ENCODE measurements at places on chromosomes 13 and 19.
A peak's percentile ranks its signal among the peaks of the same experiment; 100 is the strongest.

GRCh38 chr19:55461974-55462626 lies 658 bp upstream of the ISOC2 start:
- DNase-seq = no peak

DNA sequence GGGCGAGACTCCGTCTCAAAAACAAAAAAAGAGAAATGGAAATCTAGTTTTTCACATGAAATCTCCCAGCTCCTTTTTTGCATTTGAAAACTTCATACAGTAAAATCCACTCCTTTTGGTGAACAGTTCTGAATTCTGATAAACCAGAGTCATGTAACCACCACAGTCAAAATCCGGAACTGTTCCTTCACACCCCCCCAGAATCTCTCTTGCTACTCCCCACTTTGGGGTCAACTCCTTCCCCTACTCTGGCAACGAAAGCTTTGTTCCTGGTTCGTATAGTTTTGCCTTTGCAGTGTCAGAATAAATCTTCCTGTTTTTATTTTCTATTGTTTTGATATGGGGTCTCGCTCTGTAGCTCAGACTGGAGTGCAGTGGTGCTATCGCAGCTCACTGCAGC lies 23.7 kb downstream of the RCN3 start:
- no peak for DNase-seq

DNA sequence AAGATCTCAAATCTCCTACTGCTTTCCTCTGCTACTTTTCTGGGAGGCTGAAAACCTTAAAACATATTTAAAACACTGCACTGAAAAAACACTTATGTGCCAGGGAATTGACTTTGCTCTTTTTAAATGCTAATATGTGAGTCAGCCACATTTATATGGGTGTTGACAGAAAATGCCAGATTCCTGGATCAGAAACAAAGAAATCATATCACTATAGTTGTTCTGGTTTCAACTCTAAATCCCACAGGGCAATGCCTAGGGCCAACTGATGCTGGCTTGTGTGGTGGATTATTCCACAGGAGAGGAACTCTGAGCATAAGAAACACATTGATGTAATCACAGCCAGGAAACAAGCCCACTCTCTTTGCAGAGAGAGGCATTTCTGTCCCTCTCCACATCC lies 1439.0 kb upstream of the SPRY2 start:
- DNase-seq = no peak

DNA sequence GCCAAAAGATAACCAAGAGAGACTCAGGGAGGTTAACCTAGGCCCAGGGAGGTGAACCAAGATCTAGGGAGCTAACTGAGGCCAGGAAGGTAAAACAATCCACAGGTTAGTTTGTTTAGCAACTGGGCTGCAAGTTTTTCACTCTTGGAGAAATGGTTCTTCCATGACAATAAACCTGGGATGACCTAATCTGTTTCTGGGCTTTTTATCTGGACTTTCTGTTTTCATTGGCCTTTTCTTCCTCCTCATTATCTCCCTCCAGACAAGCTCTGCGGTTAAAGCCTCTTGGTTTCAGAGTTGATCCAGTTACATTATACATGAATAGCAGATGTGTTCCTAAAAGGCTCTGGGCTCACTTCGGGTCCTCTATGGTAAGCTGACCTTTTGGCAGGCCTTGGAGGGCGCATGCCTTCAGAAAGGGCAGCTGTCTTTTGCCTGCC lies 44.2 kb downstream of the PCDH8 start:
- no peak for DNase-seq

DNA sequence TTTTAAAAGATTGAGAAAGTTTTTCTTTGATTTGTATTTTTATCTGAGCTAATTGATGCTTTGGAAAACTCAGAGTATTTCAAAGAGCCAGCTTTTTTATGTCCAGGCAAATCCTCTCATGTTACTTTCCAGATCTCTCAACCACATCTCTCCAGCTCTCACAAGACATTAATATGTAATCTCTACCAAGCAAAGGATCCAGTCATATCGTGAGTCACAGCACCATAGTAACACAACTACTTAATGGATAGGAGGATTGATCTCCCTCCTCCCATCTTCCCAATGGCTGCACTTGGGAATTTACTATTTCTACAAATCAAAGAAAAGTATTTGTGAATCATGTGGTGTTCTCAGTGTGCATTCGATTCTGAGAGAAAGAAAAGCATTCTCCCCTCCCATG lies 63.3 kb downstream of the POU4F1 start:
- no peak for DNase-seq

DNA sequence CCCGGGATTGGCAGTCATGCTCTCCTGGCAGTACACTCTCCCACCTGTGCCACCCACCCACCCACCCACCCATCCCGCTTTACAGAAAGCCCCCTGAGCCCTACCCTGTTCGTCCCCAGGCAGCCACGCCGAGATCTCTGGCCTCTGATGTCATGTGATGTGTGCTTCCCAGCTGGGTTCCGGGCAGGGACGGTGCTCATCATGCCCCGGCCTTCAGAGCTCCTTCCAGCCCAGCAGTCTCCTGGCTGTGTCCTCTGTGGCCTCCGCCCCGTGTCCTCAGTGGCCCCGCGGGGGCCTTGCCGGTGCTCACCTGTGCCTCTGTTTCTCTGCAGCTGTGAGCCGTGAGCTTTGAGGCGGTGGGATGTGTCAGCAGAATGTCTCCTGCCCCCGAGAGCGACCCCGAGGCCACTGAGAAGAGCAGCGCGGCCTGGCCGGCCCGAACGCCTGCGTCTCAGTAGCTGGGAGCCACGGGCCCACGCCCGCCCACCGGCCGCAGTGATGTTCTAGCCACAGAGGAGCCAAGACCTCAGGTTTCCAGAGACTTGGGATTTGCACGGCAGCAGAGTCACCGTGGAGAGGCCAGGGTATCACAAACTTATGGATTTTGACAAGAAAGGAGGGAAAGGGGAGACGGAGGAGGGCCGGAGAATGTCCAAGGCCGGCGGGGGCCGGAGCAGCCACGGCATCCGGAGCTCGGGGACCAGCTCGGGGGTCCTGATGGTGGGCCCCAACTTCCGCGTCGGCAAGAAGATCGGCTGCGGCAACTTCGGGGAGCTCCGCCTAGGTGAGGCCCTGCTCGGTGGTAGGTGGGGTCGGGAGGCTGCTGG lies 28.4 kb downstream of the CSNK1G2 start:
- DNase-seq = no peak

- DNase-seq = no peak
Observed at GRCh38 chr19:2217591-2217990, 18.5 kb downstream of the PLEKHJ1 start.

DNA sequence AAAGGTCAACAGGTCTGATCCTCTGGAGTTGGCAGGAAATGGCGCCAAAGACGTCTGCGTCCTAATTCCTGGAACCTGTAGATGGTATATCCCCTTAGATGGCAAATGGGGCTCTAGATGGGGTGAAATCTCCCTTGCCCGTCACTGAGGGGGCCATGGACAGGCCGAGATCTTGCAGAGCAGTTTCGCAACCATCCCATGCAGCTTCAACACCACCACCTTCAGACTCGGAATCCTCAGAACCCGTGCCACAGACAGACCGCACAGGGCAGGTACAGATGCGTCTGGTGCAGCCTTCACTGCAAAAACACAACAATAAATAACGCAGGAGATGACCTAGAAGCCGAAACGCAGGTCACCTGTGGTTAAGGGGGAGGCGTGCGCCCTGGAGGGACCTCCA lies 17.7 kb downstream of the REXO1 start:
- DNase-seq = no peak

DNA sequence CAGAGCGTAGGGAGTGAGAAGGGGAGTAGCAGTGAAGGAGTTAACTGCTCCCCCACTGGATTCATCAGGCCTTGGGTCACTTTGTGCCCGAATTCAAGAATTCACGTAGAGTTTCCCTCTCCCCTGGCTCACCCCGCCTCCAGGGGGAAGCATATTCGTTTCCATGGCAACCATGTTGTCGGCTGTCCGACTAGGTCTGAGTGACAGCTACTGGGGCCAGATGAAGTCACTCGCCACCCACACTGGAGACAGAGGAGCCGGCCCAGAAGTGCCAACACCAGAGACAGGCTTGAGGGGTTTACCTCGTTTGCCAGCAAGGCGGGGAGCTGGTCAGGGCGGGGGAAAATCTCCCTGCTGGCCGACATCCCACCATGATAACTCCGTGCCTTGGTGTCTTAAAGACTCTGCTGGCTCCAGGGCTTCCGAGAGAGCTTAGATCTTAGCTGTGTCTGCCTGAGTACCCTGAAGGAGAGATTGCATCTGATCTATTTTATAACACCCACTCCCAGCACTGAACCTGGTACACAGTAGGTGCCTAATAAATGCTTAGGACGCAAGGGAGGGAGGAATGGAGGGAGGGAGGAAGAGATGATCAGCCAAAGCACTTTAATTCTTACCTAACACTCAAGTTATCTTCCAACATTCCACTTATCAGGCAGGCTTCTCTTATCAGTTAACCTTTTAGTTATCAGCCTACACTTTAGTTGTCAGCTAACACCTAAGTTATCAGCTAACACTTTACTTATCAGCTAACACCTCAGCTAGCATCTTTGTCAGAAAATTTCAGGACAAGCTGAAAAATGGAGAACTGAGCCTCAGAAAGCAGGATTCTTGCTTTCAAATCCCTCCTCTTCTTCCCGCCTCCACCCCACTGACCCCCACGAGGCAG lies 57.2 kb upstream of the ZNRF4 start:
- peak; percentile 34 for DNase-seq

DNA sequence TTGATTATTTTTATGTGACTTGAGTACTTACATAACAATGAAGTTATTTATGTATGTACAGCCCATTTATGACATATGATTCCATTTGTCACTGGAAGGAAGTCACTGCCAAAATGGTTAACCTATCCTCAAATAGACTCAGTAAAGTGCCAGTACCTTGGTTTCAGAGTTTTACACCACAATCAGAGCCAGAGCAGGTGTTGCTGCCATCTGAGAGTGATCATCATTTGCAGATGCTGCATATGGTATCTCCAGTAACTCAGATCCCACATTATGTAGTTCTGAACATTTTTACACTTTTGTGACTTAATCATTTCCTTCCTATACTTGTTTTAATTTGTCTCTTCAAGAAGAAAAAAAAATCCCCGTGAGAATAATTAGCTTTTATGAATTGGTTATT lies 313.3 kb downstream of the HS6ST3 start:
- DNase-seq = no peak

DNA sequence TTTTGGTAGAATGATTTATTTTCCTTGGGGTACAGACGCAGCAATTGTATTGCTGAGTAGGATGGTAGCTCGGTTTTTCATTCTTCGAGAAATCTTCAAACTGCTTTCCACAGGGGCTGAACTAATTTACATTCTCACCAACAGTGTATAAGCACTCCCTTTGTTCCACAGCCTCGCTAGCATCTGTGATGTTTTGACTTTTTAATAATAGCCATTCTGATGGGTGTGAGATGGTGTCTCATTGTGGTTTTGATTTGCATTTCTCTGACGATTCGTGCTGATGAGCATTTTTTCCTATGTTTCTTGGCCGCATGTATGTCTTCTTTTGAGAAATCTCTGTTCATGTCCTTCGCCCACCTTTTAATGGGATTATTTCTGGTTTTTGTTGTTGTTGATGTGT lies 54.8 kb upstream of the UQCRFS1 start:
- DNase-seq = no peak

GRCh38 chr13:28058866-28059613 lies 41.3 kb downstream of the FLT3 start:
- peak; percentile 69 for DNase-seq

- DNase-seq = peak; percentile 82
Observed at GRCh38 chr19:47660435-47660832, 51.5 kb downstream of the BICRA start.

DNA sequence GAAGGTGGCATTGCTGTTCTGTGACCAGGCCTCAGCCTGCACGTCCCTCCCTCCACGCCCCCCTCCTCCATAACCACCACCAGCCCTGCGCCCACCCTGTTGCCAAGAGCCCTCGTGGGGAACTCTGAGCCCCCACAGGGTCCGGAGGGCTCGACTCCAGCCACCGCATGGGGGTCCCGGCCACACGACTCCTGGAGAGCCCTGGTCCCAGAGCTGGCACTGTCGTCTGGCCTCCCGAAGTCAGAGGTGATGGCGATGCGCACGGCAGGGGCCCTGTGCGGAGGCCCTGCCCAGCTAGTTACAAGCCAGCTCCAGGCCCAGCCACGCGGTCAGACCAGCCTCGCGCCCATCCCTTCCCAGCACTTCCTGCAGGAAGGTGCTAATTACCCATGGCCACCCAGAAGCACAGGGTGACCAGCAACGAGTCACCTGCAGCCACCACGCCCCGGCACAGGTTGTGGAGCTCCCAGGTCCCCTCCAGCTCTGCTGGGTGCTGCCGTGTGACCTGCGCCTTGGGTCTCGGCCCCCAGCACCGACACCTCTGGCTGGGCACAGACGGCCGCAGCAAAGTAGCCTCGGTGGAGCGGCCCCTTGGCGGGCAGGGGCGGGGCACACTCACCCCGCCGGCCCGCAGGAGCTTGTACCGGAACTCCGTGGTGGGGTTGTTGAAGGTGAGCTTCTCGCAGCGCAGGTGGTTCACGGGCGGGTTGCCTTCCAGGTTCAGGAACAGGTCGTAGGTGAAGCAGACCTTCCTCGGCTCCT lies 49.6 kb downstream of the MLLT1 start:
- no peak for DNase-seq

DNA sequence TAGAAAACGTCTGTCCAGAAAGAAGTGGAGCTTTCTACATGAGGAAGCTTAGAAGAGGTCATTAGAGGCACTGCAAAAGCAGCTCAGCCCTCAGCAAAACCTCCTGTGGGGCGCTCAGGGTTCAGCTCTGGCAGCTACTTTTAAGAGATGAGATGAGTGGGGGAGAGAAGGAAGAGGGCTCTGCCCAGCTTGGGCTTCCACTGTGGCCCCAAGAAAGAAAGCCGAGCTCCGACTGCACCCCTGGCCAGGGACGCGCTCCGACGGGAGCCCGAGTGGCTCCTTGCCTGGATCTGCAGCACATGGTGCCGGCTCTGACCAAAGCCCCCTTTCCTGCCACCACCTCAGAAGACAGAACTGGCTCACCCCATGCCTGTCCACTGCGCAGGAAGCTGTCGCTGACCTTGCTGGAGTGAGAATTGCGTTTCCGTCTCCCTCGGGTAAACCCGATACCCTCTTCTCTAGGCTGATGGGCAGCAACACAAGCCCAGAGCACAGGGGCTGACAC lies 36.4 kb downstream of the NAXD start:
- no peak for DNase-seq

DNA sequence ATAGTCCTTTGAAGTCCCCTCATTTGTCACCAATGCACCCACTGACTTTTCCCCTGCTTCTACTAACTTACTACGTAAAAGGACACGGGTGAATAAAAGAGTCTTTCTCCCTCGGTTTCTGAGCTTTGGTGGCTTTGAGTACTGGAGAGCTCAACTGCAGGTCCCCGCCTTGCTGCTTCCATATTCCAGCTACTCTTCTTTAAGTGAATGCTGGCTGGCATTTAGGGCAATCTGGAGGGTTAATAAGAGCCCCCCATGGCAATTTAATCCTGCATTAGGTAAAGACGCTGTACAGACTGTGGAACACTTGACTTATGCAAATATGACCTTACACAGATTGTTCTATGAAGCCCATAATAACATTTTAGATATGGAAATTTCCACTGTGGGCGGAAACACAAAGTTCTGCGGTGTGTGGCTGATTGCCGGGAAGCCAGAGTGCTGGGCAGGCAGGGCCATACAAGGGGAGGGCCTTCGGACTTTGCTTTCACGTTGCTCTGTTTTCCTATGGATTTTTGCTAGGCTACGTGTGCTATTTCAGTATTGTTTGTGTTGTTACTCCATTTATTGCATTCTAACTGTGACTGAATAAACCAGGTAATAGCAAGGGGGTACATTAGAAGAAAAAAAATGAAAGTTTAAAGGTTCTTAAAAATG lies 97.5 kb downstream of the SLC10A2 start:
- no peak for DNase-seq
